ENCODE measurements at places on chromosomes 6 and 20.
A peak's percentile ranks its signal among the peaks of the same experiment; 100 is the strongest.

- no peak for DNase-seq
Observed at GRCh38 chr20:19264191-19264590, 51.7 kb downstream of the SLC24A3 start.

- DNase-seq = no peak
Observed at GRCh38 chr6:29563435-29563965, 4.0 kb upstream of the UBD start.

- no peak for DNase-seq
Observed at GRCh38 chr6:167778497-167779128, 48.1 kb upstream of the AFDN start.

DNA sequence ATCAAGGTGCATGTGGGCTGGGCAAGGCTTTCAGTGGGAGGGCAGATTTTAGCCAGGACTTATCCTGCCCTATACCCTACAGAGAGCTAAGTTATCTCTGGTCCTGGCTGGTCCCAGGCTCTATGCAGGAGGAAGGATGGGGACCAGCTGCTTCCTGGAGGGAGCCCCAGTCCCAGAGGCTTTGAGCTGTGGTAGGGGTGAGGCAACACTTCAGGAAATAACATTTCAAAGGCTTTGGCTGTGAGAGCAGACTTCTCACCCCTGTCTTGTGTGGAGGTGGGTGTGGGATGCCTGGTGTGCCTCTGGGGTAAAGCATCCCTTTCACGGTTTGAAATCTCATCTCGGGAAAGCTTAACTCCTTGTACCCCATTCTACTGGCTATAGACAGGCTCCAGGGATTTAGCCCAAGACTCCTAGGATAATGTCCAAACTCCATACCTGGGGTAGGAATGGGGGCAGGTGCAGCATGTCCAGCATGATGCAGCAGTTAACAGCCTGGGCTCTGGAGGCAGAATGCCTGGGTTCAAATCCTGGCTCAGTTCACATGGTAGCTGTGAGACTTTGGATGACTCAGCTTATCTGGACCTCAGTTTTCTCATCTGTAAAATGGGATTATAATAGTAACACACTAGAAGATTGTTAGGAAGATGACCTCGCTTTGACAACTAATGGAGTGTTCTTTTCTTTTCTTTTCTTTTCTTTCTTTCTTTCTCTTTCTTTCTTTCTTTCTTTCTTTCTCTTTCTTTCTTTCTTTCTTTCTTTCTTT lies 27.5 kb upstream of the SIRPA start:
- DNase-seq = no peak

DNA sequence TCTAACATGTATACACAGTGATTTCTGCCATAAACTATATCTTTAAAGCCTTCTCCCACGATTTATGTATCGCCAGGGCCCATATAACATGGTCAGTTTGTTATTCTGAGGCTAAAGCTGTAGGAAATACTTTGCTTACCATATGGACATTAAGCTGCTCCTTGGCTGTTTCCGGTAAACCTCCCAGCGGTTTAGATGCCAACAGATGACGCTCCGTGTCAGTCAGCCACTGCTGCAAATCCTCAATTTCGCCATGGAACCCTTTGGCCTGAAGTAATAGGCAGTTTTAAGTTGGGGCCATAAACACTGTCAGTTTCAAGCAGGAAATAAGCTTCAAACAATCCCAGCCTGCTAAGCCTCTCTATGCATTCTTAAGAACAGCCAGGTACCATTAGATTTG lies 145.4 kb downstream of the DST start:
- no peak for DNase-seq

DNA sequence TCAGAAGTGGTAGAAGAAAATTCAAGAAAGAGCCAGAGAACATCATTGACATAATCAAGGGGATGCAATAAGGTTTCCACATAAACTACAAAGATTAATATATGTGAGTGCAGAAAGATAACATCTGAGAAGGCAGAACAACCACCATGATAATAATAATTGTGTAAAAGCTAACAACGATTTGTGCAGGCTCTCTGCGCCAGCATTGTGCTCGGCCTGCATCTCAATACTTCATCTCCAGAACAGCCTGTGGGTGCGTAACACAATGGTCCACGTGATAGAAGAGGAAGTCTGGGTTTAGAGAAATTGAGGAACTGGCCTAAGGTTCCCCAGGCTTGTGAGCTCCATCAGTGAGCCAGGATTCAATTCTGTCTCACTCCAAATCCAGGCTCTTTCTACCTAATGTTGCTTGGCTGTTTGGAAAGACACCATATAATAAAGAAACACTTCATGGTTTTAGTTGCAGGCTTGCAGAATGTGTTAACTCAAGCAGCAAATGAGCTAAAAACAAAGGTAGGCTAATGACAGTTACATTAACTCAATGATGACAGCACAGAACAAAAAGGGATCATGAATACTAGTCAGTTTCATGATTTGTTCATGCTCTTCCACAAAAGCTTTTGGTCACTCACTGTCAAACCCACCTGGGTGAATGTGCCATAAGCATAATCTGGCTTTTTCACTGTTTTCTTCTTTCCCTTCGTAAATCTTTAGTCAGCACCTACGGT lies 71.2 kb downstream of the LY86 start:
- DNase-seq = no peak

GRCh38 chr6:81093051-81093450 lies 659.4 kb downstream of the TENT5A start:
- DNase-seq = no peak

DNA sequence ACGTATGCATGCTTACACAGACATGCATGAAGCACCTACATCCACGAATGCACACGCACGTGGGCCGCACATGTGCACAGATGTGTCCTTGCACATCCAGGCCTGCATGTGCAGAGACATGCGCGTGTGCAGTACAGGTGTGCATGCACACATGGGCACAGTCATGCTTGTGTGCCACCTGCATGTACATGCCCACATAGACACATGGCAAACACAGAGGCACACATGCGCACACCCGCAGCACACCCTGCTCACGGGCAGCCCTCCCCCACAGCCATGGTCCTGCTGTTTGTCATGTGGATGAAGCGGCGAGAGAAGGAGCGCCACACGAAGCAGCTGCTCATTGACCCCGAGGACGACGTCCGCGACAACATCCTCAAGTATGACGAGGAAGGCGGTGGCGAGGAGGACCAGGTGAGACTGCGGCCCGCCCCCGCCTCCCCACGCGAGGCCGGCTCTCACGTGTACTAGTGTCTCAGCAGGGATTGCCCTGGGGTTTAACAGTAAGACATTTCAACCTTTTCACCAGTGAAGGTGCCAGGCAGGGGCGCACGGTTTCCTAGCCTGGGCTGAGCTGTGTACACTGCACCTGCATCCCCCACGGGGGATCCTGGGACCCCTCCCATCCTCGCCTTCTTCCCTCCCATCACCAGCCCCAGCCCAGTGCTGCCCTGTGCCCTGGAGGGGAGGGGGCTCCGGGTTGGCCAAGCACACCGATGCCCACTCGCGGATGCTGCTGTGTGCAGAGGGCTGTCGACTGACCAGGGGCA lies 132.8 kb downstream of the TAF4 start:
- no peak for DNase-seq

DNA sequence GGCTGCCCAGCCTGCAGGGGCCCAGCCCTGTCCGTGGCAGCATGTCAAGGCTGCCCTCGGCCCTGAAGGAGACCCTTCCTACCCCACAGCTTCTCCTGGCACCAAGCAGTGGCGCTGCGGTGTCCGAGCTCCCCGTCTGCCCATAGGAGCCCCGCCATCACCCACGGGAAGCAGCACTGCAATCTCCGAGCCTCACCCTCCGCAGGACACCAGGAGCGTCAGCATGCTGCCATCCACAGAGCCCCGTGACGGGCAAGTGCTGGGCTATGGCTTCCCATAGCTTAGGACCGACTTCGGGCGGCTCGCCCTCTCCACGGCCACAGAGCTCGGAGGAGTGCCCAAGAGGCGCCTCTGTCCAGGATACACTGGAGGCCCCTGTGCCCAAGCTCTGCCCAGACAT lies 25.1 kb downstream of the YTHDF1 start:
- no peak for DNase-seq

GRCh38 chr6:131161987-131162386 lies 26.7 kb downstream of the AKAP7 start:
- DNase-seq = no peak

DNA sequence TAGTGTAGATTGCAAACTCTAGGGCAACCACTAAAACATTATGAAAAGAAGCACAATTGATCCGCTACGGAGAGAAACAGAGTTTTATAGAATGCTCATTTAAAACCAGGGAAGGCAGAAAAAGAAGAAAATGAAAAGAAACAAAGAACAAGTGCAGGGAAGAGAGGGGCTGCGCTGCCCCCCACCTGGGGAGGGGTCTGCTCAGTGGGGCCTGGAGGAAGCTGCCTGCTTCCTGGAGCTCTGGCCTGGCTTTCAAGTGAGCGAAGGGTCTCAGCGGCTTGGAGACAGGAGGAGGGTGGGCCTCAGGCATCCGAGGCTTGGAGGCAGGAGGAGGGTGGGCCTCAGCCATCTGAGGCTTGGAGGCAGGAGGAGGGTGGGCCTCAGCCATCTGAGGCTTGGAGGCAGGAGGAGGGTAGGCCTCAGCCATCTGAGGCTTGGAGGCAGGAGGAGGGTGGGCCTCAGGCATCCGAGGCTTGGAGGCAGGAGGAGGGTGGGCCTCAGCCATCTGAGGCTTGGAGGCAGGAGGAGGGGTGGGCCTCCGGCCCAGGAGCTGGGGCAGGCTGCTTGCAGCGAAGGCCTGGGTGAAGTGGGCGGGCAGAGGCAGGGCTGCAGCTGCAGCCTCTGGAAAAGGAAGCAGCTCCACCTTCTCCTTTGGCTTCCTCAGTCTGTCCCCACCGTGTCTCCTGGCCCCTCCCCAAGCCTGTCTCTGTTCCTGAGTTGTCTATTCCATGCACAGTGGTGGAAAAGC lies 406.3 kb downstream of the TAF4 start:
- no peak for DNase-seq

- DNase-seq = peak; percentile 25
Observed at GRCh38 chr6:135183002-135183531, 2.0 kb downstream of the MYB start.

DNA sequence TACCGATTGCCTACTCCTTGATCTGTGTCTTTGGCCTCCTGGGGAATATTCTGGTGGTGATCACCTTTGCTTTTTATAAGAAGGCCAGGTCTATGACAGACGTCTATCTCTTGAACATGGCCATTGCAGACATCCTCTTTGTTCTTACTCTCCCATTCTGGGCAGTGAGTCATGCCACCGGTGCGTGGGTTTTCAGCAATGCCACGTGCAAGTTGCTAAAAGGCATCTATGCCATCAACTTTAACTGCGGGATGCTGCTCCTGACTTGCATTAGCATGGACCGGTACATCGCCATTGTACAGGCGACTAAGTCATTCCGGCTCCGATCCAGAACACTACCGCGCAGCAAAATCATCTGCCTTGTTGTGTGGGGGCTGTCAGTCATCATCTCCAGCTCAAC lies 13.5 kb downstream of the CCR6 start:
- DNase-seq = no peak

GRCh38 chr20:539848-540247 lies 3.7 kb downstream of the CSNK2A1 start:
- DNase-seq = no peak

DNA sequence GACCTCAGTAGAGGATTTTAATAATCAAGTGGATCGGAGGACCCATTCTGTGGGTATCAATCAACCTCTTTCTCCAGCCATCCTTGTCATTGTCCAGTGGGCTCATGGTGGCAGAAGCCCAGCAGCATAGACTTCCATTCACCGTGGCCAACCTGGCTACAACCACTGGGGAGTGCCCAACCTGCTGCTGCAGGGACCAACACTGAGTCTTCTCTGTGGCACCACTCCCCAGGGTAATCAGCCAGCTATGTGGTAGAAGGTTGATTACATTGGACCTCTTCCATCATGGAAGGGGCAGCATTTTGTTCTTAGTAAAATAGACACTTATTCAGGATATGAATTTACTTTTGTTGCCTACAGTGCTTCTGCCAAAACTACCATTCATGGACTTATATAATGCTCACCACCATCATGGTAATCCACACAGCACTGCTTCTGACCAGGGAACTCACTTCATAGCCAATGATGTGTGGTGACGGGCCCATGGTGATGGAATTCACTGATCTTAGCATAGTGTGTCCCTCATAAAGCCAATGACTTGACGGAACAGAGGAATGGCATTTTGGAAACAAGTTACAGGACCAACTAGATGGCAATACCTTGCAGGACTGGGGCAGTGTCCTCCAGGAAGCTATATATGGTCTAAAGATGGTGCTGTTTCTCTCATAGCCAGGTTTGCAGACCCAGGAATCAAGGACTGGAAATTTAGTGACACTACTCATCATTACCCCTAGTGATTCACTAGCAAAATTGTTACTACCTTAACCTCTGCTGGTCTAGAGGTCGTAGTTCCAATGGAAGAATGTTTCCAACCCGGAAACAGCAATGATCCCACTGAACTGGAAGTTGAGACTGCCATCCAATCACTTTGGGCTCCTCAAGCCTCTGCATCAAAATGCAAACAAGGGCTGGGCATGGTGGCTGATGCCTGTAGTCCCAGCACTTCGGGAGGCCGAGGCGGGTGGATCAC lies 7.6 kb downstream of the CD24 start:
- DNase-seq = no peak

GRCh38 chr6:128305976-128306375 lies 214.4 kb downstream of the PTPRK start:
- DNase-seq = no peak

DNA sequence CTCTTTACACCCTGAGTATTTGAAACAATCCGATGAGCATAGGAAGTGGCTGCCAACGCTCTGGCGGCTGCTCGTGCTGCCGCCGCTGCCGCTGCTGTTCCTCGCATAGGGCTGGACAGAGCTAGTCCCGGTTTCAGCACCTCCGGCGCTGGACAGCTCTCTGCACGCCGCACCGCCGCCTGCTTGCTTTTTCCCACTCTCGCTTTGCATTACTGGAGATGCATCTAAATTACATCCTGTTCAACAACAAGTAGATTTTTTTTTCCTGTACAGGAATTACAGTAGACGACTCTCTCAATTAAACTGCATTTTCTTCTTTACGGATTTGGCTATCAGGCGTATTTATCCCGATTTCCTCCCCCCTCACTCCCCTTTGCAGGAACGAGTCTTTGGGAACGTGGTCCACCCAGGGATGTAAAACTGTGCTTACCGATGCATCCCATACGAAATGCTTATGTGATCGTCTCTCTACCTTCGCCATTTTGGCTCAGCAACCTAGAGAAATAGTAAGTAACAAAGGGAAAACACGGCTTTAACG lies 563.8 kb downstream of the LMBRD1 start:
- no peak for DNase-seq

DNA sequence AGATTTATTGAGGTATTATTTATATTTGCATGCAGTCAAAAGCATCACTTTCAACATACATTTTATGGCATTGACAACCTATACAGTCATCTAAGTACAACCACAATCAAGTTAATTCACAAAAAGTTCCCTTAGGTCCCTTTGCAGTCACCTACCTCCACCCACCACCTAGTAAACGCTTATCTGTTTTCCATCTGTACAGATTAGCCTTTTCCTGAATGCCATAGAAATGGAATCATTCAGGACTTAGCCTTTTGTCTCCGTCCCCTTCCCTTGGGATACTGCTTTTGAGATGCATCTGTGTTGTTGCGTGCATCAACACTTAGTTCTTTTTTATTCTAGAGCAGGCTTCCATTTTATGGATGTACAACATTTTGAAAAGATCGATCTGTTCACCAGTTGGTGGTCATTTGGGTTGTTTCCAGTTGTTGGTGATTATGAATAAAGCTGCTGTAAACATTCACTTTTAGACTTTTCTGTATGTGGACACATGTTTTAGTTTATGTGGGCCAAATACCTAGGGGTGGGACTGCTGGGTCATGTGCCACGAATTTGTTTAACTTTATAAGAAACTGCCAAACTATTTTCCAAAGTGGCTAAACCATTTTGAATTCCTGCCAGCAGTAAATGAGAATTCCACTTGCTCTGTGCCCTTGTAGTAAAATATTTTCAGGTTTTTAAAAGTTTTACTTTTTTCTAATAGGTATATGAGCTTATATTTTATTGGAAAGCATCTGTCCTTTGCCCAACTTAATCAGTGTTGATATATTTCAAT lies 17.6 kb upstream of the IFNGR1 start:
- DNase-seq = no peak
